ENCODE measurements at places on chromosomes 2 and 18.

DNA sequence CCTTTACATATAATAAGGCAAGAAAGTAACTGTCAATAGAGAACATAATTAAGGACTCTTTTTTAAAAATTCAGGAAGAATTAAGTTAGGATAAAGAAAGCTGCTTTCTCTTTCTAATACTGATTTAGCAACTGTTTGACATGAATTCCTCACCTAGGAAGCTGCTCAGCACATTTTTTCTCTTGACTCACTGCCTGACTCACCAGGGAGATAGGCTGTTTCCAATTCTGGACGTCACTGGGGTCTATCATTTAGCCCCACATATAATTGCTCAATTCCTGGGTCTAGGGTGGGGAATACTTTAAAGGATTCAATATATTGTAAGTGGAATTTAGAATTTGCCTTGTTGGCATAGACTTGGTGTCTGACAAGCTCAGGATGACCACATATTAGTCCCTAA lies 50.8 kb upstream of the UGP2 start:
- DNase-seq = peak; percentile 85

DNA sequence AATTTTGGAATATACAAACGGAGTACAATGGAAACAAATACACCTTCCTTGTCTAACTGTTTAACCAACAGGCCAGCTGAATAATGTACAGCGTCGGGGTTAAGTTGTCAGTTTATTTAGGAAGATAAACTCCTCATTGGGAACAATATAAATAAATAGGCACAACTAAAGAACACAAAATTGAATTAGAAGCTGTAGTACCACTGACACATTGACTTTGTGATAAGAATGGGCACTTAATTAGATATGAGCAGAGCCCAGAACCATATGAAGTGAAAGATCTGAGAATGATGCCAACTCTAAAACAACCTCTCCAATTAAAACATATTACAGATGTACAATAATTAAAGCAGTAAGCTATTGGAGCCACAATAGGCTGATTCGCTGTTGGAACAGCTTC lies 44.4 kb downstream of the CCDC68 start:
- DNase-seq = no peak

DNA sequence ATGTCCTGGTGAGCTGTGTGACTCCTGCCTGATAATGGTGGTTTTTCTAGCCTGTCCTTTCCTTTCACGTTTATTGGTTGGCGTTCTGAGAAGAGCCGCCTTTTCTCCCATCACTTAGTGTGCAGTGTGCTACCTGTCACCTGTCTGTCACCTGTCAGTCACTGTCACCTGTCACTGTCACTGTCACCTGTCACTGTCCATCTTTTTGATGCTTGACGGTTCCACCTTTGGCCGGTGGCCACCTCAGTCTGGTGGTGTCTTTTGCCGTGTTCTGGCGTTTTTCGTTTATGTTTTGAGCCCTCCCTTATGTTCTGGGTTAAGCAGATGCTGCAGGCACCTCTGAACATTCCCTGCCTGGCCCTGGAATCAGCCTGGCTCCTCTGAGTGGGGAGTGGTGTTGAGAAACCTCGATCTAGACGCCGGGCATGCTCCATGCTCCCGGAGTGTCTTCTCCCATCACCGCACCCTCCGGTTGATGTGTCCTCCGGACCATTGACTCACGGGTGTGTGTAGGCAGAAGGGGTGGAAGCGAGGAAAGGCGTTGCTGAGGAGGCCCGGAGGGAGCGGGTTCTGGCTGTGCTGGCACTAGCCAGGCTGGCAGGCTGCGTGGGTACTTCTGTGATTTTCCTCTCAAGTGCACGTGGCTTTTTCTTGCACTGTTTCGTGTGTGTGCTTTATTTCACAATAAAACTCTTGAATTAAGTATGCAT lies 20.7 kb downstream of the DTYMK start:
- DNase-seq = peak; percentile 79

DNA sequence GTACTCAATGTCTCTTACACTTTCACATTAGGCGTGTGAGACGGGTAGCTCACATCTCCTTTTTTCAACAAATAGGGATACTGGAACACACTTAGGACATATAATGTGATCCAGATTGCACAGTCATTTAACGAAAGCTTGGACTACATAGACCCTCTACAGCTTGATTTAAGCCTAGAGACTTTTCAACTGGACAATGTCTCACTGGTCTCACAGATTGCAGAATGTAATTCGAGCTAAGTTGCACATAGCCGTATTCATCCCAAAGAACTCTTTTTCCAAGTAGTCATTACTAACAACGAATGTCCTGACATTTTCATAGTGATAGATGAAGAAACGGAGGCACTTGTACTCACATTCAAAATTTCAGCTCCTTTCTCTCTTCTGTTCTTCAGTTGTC lies 612.1 kb downstream of the ZEB2 start:
- DNase-seq = no peak

DNA sequence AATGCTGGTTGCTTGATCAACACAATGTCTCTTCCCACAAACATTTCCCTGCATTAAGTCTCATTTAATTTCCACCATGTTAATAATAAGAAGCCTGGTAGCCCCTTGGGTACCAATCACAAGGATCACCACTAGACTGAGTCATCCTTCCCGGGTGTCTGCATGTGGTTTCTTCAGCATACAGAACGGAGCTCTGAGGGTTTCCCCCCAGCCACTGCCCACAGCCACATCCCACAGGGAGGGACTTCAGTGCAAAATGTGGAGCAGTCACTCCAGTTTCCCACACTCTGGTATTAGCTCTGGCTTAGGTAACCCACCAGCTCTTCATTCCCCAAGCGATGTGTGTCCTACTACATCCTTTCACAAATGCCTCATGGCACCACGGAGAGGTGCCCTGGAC lies 42.7 kb upstream of the POLE4 start:
- peak; percentile 82 for DNase-seq

All from amniotic epithelial cell (primary cell).